Femur (tissue), 1 donor: ENCODE measurements at places on chromosomes 13 and 19.
A peak's percentile ranks its signal among the peaks of the same experiment; 100 is the strongest.

DNA sequence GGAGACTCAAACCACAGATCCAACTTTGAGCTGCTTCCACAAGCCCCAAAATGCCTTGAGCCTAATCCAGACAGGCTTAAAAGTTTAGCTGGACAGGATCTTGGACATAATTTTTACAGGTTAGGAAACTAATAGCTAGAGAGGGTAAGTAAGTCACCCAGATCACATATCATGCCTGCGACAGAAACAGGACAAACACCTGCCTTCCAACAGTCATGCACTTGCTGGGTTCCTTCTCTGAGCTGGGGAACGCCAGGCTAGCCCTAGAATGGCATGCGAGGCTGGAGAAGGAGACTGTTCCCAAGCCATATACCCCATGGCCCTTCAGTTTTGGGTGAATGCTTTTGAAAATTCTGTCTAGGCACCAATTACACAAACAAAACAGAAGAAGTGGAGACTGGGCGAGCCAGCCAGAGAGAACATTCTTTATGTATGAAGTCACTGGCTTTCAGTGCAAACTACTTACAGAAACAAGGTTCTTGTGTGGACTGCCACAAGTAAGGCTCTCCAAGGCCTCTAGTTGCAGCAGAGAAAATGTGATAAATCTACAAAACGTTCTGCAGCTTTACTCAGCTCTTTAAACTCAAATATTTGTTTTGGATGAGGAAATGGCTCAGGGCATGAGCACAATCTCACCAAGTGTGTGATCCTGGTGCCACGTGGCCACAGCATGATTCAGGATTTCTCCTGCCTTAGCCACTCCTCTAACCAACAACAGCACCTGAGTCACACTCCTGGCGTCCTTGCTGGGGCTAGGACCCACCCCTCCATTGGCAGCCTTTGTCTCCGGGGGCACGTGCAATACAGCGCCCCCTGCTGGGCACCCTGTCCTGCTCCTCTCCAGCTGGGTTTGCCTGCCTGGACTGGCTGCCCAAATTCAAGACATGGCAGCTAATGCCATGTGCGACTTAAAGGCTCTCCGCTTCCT, 73.4 kb upstream of the UBL3 start:
- DNase-seq, result peak; percentile 75

DNA sequence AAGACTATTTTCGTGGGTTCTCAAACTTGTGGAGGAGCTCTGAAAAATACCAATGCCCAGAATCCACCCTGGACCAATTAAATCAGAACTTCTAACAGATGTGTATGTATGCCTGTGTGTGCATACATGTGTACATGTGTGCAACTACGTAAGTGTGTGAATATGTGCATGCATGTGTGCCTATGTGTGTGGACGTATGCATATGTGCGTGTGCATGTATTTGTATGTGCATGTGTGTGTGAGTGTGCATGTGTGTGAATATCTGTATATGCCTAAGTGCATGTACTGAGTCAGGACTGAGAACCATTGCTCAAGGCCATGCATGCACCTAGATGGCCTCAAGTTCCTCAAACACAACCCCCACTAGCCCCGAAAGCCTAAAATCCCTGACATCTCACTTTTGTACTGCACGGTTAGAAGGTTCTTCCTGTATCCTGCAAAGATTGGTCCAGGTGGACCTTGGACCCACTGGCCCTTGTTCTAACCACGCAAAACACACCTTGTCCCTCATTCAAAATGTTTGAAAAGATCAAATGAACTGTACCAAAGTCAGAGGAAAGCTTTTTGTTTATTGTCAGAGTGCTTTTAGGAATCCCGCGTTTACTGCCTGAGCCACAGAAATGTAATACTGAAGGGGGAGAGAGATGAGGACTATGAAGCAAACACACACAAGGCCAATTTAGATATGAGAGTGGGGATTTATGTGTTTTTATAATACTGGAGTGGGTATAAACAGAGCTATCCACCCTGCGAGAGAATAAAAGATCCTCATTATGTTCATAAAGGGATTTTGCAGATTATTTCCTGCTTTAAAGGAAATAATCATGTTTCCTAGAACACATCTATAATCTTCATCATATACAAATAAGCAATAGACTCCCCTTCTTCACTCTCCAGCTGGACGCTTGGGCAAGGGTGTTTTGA, 39.1 kb downstream of the LATS2 start:
- DNase-seq, result no peak

DNA sequence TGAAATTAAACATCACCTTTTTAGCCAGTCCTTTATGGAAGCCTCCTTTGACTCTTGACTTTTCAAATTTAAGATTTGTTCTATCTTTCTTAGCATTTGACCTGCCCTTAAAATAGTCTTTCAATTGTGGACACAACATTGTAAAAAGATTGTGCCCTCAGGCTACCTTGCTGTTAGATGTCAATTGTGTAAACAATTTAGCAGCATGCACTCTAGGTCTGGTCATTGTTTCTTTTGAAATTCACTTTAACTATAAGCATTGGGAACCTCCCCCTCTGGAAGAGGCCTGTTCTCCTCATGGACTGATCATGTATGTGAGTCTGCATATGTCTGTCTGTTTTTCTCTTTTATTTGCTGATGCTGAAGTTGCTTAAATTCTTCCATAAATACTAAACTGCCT, 31.5 kb upstream of the PABPC3 start:
- DNase-seq, result no peak

DNA sequence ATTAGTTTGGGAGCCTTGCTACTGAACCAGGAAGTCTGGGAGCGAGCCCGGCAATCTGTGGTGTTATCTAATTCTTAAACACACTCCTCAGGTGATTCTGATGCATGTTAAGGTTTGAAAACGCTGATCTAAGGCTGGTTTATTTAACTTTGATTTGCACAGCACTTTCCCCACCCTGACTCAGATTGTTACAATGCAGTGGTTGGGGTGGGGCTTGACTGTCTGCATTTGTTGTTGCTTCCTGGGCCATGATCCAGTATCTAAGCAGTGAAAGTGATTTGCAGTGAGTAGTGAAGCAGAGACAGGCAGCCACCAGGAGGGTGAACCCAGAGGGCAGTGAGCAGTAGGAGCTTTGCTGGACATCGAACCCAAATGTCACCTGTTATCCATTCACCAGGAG, 81.6 kb upstream of the ARGLU1 start:
- DNase-seq, result no peak

DNA sequence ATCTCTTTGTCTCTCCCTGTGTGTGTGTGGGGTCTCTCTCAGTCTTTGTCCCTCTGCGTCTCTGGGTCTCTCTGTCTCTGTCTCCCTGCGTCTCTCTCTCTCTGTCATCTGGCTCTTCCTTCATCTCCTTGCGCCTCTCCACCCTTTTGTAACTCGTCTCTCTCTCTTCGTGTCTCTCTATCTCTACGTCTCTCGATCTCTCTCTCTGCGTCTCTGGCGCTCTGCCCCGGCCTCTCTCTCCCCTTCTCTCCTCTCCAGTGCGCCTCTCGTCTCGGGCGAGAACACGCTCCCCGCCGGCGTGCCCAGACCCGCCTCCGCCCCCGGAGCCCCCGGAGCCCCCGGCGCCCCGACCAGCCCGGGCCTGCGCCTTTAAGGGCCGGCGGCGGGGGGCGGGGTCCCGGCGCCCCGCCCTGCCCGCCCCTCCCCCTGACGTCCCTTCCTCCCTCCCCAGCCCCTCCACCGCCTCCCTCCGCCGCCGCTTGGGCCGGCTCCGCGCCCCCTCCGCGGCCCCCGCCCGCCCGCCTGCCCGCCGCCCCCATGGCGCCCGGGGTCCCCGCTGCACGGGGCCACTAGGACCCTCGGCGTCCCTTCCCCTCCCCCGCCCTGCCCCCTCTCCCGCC, at the start of gene MARK4:
MARK4 (plus strand) TSS at position 440 of the 620 bp plus-strand sequence. CDS start 318 bp downstream, outside the sequence.
- peak; percentile 84 for DNase-seq

- DNase-seq, result peak; percentile 15
These were observed 74.0 kb downstream of the PDS5B start for GRCh38 chr13:32660227-32660626.

DNA sequence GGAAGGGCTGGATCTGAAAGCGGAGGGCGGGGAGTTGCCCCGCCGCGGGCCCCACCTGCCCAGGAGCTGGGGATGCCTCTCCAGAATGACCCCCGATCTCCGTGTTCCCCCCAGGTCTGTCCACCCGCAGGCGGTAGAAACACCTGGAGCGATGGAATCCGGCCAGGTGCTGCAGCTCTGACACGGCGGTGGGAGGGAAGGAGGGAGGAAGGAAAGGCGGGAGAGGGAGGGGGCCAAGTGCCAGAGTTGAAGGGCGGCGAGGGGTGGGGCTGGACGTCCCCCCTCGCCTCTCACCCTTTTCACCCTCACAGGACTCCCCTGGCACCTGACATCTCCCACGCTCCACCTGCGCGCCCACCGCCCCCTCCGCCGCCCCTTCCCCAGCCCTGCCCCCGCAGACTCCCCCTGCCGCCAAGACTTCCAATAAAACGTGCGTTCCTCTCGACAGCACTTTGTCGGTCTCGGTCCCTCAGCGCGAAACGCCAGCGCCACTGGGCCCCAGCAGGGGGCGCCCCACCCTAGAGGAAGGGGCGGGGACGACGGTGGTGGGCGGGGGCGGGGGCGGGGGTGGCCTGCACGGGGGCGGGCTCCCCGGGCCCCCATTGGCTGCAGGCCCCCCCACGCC, 337 bp upstream of the FXYD7 start:
- peak; percentile 65 for DNase-seq

DNA sequence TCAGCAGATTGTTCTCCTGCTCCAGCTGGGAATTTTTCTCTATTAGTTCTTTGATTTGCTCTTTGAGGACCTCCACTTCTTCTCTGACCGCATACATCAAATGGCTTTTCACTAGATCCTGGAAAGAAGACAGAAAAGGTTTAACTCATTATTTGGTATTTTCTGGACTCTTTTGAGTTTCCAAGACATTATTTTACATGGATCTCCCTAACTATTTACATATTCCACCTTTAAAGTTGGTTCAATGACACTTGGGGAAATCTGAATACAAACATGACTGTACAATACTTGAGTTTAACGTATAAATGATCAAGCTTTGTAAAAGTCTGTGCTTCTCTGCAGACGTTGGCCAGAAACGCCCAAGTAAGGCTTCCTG, 61.1 kb downstream of the SERP2 start:
- DNase-seq, result no peak

GRCh38 chr19:19482809-19483596, 32.3 kb downstream of the TSSK6 start:
- peak; percentile 75 for DNase-seq

- DNase-seq, result no peak
These were observed 2074.3 kb downstream of the PCDH9 start for GRCh38 chr13:65155861-65156260.

DNA sequence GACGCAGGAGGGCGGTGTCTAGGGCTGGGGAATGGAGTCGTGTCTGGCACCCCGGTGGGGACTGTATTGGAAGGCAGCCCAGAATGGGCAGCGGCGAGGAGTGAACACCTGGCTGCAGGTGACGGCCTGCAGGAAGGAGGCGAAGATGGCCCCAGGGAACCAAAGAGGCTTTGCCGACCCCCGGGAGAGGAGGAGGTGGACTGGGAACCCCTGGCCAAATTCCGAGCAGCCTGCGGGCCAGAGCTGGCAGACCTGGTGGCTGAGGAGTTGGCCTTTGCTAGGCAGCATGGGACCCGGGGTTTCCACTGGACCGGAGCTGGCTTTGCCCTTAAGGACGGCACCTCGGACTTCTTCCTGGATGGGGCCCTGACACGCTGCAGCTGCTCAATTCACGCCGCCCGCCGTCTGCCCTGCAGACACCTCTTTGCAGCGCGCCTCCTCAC, 25.9 kb downstream of the ZSWIM9 start:
- no peak for DNase-seq

DNA sequence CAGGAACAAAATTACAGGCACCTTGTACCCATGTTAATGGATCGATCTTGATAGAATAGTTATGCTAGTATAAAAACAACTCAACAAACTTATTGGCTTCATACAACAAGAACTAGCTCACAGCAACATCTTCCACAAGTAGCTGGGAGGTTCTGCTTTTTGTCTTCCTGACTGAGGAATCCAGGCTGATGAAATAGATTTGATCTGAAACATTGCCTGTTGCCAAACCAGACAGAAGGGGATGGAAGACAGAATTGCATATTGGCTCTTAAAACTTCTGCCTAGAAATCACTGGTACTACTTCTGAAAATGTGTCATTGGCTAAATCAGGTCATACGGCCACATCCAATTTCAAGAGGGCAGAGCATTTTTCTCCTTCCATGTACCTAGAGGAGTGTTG, 267.3 kb downstream of the RFC3 start:
- DNase-seq, result no peak

DNA sequence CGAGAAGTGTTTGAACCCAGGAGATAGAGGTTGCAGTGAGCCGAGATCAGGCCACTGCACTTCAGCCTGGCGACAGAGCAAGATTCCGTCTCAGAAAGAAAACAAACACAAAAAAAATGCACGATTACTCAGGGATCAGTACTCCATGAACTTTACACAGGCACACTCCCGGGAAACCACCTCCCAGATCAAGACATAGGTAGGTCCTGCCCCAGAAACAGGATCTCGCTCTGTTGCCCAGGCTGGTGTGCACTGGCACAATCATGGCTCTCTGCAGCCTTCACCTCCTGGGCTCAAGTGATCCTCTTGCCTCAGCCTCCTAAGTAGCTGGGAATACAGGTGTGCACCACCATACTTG, 11.2 kb downstream of the VASP start:
- no peak for DNase-seq

DNA sequence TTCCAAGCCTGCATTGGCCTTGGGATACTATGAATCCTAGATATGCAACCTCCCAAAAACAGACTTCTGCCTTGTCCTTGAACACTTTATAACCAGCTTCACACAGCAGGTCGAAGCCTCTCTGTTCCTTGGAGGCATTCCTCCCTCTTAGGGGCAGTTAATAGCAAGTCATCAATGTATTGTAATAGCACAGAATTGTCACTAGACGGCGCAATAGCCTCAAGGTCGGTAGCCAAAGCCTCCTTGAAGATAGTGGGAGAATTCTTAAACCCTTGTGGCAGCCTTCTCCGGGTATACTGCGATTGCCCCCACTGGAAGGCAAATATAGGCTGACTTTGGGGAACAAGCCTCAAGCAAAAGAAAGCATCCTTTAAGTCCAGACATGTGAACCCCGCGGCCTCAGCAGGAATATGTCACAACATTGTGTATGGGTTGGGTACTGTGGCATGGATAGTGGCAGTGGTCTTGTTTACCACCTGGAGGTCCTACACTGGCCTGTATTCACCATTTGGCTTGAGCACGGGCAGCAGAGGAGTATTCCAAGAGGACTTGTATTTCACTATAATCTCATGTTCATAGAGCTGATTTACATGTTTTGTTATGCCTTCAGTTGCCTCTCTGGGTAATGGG, 61.1 kb downstream of the ZNF431 start:
- peak; percentile 27 for DNase-seq
